ENCODE measurements at places on chromosomes 7 and 10.

DNA sequence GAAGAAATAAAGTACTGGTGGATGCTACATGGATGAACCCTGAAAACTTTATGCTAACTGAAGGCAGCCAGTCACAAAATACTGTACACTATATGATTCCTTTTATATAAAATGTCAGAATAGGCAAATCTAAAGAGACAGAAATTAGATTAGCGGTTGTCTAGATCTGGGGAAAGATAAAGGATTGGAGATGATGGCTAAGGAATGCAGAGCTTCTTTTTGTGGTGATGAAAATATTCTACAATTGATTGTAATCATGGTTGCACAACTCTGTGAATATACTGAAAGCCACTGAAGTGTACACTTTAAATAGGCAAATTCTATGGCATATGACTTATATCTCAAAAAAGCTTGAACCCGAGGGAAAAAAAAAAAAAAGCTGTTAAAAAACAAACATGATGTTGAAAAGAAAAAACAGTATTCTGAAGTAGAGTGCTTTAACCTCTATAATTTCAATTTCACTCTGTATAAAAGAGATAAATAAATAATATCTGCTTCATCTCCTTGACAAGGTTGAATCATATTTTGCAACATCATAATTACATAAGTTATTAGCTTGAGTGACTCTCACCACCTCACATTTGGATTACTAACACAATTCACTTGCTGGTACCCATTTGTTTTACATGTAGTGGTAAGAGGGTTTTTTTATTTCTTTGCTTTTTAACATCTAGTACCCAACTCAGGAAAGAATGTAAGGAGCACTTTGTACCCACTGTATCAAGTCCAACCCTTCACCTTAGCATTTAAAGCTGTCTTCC, 2.8 kb upstream of the GNAI1 start:
- DNase-seq, result no peak

DNA sequence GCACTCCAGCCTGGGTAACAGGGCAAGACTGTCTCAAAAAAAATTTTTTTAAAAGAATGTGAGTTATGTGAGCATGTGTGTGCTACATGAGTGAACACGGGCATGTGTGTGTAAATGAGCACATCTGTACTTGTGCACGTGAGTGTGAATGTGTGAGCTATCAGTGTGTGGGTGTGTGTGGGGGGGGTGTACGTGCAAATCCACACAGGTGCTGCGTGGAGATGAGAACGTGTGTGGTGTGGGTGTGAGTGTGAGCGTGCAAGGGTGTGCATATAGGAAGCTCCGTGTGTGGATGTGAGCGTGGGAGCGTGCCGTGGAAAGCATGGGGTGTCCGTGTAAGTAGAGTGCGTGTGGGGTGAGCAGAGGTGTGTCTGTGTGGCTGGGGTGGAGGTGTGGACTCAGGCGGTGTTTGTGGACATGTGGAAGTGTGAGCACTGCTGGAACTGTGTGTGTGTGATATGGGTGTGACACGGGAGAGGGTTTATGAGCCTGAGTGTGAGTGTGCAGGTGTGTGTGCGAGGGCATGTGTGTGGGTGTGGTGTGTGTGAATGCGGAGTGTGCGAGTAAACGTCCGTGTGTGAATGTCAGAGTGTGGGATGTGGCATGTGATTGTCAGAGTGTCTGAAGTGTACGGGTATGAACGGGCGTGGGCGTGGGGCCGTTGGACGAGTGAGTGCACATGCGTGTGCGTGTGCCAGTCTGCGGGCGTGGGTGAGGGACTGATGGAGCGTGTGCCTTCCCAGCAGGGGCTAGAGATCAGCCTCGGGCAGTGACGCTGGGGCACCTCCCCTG, 45.9 kb upstream of the TNRC18 start:
- no peak for DNase-seq

DNA sequence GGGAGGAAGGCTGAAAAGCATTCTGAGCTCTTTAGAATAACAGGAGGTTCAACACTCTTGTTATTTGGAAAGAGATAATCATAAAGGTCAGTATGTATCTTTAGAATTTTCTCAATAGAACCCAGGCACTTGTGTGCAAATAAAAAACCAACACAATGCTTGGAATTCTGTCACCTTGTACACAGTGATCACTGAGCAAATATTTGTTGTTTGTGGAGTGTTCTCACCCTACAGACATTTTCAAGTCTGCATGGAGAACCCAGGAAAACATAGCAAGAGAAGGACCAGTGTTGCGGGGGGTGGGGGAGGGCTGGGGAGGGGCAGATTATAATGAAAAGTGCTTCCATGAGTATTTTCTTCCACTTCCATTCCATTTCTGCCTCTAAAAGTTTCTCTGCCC, 87.4 kb downstream of the FAM107B start:
- DNase-seq, result no peak

DNA sequence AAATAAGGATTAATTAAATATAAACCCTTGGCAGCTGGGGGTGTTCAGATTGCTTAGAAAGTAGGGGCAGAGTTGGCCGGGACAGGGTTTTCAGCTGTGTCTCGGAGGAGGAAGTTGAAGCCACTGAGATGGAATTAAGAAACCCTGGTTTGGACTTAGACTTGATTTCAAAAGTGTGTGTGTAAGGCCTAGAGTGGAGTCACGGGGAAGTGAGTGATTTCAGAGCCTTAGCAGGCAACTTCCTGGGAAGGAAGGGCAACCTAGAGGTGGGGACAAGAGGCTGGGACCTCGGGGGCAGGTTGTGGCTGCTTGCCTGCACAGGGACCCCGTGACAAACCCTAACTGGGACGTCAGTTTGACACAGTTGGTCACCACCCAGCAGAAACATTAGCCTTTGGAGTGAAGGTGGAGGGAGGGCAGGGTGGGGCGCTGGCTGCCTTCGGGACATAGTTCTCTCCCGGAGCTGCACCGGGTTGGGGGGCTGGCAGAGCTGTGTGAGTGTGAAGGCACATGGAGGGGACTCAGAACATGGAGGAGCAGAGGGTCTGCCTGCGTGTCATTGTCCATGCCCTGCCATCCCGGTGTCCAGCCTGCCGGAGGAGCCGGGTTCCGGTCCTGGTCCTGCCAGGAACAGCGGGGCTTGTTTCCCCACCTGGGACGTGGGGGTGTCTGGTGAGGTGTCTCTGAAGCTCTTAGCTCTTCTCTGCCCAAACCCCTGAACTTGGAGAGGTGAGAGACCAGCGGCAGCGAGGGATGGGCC, 1.8 kb downstream of the BRI3 start:
- DNase-seq, result no peak

- no peak for DNase-seq
Measured at GRCh38 chr10:35127289-35127891, 744 bp downstream of the CREM start.

- no peak for DNase-seq
Measured at GRCh38 chr10:30862486-30862885, 169.2 kb downstream of the ZNF438 start.

GRCh38 chr7:25512061-25512687, 283.9 kb upstream of the NPVF start:
- no peak for DNase-seq

DNA sequence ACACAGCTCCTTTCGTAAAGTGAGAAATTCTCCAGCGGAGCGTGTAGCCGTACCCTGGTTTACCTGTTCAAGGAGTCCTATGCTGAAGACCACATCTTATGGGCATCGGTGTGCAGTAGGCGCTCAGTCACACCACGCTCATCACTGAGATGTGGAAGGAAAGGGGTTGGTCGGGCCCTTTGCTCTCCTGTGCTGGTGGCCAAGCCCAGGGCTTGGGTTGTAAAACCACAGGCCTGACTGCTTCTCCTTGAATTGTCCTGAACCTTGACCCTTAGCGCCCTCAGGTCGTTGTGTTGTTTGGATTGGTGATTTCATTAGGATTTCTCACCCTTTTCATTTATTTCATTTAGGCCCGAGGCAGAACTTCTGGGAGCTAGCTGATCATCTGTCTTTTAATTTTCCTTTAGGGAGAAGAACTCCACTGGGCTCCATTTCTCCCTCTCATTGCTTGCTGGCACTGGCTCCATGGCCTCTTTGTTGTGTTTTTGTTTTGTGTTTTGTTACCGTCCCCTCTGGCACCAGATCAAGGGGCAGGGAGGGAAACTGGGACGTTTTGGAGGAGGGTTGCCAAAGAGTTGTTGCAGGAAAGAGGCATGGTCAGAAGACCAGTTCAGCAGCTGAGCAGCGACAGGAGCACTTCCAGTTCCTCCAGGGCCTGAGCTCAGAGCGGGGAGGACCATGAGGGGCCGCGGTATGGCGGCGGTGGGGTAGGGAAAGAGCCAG, 511.4 kb upstream of the GALNT17 start:
- DNase-seq, result no peak

- DNase-seq, result no peak
Measured at GRCh38 chr10:133324198-133324792, 12.4 kb downstream of the CALY start.

GRCh38 chr10:7397049-7398035, 13.5 kb downstream of the SFMBT2 start:
- DNase-seq, result no peak

DNA sequence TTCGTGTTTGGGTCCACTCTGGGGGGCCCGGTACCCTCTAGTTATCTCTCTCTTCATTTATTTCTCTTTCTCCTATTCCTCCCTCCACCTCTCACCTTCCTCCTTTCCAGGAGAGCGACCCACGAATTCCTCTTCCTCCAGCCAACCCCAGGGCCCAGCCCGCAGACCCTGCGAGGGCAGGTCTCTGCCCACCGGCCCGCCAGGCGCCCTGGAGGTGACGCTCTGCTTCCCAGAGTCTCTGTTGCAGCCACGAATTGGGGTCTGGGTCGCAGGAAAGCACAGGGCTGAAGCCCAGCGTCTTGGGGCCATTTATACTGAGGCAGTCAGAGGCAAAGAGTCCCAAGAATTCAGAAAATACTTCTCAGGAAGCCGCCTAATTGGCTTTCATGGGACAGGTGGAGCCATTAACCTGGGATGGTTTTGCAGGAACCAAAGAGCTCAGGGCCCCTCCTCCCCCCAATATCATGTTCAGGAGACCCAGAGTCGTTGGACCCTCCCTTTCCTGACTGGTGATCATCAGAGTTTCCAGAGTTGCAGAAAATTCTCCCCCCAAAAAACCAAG, 2.7 kb upstream of the EN2 start:
- DNase-seq, result no peak

DNA sequence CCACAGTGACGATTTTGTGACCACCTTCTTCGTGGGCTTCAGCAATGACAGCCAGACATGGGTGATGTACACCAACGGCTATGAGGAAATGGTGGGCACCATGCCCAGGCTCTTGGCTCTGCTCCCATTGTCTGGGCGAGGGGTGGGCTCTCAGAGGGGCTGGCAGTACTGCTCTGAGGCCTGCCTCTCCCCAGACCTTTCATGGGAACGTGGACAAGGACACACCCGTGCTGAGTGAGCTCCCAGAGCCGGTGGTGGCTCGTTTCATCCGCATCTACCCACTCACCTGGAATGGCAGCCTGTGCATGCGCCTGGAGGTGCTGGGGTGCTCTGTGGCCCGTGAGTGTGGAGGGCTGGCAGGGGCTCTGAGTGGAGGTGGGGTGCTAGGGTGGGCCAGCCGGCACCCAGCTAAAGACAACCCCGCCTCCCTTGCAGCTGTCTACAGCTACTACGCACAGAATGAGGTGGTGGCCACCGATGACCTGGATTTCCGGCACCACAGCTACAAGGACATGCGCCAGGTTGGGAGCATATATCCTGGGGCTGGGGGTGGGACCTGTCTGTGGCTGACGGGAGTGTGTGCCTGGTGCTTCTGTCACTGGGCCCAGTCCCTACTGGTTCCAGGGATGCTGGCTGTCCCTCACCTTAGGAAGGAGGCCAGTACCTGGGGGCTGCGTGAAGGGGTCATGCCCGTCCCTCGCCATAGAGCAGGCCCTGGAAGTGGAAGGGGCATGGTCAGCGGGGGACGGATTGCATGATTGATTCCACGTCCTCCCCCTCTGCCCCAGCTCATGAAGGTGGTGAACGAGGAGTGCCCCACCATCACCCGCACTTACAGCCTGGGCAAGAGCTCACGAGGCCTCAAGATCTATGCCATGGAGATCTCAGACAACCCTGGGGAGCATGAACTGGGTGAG, 6.8 kb downstream of the AEBP1 start:
- DNase-seq, result no peak

DNA sequence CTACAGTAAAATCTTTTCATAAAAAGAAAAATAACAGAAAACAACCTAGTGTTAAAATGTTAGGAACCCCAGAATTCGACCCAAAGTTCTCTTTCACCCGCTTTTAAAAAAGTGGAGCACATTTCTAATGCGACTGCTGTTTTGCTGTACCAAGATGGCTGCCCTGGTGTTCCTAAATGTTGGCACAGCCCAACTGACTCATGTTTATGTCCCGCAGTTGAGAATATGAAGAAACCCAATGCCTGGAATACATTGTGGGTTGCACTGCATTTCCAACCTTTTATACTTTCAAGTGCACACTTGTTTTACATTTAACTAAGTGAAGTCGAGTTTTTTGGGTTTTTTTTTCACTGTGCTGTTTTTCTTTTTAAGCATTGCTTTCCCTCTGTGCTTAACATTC, 944 bp downstream of the STEAP1B start:
- DNase-seq, result no peak

DNA sequence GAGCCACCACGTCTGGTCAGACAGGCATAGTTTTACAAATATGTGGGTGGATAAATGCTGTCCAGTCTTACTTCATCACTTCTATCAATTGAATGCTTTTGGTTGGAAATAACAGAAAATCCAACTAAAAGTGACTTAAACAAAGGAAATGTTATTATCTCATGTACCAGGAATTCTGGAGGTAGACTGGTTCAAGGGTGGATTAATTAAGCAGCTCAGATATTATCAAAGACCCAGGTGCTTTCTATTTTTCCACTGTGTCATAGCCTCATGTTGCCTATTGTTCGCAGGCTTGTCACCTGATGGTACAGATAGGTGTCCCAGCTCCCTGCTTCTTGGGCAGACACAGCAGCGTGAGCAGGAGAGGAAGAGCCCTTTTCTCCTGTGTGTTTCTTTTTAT, 156.1 kb upstream of the CTBP2 start:
- DNase-seq, result no peak

- no peak for DNase-seq
Measured at GRCh38 chr10:4755286-4755989, 70.6 kb upstream of the AKR1E2 start.

DNA sequence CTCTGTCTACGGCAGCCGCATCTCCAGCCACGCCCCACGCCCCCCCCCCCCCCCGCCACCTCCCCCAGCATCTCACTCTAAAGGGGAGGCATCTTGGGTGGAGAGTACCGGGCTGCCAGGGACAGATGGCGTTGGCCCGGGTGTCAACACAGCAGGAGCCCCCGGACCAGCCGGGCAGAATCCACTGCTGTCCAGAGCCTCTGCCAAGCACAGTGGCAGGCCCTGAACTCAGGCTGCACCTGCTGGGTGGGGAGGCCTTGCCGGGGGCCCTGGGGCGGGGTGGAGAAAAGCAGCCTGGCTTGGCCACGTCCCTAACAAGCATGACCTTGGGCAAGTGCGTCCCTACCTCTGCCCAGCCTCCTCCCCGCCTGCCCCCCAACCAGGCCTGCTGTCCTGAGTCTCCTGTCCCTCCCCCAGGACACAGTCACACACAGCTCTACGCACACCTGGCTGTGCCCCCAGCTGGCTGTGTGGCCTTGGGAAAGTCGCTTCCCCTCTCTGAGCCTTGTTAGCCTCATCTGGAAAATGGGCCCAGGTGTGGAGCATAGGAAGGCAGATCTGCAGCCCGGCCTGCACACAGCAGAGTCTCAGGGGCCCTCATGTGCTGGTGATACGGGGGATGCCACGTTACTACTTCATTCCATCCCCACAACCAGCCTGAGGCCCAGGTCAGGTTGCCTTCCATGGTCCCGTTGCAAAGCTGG, 45.2 kb downstream of the MICALL2 start:
- DNase-seq, result no peak

All from NCI-H510A (cell line).